ENCODE measurements at places on chromosomes 7 and 10.

DNA sequence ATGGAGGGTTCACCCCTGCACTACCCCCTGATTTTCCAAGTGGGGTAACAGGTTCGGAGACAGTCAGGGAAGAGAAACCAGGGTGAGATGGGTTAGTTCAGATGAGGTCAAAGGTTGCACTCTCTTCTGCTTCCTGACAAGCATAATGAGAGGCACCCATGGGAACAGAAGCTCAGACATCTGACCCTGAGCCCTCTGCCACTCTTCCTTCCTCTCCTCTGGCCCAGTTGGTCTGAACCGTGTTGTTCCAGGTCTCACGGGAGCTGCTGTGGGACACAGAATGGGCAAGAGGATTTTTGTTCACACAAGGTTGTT is 38.4 kb downstream of the DNAJB12 start:
- DNase-seq, result no peak

- DNase-seq, result no peak
Measured at GRCh38 chr7:5041047-5041446, 4.6 kb upstream of the RBAK start.

- DNase-seq, result peak; percentile 27
Measured at GRCh38 chr7:12111422-12112405, 99.4 kb upstream of the TMEM106B start.

GRCh38 chr10:79147306-79147705 is 78.5 kb downstream of the ZMIZ1 start:
- DNase-seq, result no peak

DNA sequence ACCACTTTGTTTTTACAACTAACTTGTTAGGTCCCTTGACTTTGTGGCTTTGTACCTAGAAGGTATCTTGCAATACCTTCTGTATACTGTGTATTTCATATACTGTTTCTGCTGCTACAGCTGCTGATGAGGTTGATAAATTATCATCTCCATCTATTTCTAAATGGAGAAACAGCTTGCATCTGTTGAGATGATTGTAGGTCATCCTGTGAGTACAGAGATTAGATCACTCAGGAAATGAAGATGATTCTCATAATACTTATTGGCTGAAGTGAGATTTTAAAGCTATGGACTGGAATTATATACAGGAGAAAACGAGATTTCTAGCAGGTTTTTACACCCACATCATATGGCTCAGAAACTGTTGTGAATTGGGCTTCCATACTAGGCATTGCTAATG is 280.5 kb downstream of the KCND2 start:
- DNase-seq, result no peak

DNA sequence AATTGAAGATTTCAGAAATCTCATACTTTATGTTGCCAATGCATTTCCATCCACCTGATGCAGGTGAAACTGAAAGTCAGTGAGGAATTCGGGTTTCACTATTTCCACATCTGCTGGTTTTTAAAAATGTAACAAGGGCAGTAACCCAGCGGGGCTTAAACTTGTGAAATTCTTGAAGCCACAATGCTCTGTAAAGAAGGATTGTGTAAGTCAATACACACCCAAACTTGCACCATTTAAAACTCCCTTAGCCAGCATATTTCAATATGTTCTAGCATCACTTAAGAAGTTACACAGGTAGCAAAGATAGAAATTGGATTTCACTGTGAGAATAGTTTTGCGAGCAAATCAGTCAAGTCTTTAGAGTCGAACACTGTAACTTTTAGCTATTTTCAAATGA is 386.1 kb downstream of the PLXDC2 start:
- DNase-seq, result no peak

- no peak for DNase-seq
Measured at GRCh38 chr7:27185854-27186667, 1.0 kb upstream of the HOXA11 start.

DNA sequence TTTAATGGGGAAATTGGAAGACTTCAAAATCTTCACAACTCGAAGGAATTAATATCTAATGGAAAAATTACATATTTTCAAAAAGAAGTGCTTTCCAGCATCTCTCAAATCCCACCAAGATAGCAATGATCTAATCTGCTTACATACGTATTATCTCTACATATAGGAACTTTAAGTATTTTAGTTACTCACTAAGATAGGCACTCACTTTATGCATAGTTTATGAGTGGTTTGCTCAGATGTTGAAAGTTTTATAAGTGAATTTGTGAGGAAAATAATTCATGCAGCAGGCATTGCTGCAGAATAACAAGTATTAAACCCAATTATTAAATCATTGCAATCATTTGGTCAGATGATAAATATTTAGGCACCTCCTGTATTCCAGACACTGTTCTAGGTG is 2.3 kb upstream of the CYTH3 start:
- DNase-seq, result no peak

DNA sequence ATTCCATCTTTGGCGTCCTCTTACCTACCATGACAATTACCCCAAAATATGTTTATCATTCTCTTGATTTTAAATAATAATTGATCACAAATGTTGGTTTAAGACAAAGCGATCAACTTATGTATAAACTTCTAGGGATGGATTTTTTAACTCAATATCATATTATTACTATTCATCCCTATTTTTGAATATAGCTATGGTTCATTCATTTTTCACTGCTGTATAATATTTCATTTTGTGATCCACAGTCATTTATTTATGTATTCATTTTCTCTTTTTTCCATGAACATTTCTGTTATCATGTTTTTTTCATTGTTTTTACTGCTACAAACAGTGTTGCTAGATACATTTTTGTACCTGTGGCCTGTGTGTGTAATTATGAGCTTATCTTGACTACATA is 61.3 kb upstream of the MET start:
- no peak for DNase-seq

DNA sequence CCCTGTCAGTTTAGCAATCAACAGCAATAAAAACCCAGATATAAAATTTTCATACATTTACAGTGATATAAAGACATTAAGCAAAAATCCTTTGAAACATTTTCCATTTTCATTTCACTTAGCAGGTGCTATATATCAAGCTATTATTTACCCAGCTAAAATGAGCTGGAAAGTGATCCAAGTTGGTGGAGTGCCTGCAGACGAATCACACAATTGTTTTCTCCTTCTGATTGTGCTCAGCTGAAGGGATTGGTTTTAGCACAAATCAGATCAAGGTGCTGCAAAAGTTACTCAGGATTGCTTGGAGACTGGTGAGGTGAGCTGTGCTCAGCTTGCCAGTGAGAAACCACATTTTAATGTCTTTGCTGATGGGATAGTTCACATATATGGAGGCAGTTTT is 138.1 kb downstream of the LRMDA start:
- no peak for DNase-seq

DNA sequence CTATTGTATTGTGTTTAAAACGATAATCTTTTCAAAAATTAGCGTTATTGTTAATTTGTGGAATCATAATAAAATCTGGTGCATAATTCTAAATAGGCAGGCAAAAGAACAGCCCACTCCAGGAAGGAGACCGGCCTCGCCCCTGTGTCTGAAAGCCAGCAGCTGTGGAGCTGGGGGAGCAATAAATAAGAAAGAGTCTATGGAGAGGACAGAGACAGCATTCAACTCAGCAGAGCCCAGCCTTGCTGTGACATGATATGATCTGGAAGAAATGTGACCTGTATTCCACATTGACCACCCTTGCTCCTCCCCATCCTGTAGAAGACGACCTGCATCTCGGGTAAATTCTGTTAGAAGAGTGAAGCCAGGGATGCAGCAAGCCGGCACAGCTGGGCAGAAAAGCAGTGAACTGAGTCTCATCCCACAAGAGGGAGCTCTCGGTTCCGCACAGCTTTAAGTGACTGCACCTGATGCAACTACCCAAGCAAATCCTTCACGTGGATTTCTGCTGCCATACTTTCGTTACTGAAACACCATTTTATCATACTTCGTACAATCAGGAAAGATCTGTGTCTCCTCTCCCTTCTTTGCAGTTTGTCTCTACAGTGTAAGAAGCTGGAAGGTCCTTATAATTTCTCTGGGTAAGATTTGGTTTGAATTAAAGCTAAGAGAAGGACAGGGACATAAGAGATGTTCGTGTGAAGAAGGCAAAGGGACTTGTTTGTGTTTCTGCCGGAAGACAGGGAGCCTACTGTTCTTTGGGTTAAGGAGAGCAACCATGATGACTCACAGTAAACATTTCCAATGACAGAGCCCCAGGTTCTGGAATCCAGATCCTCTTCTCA is 427.1 kb downstream of the GPAM start:
- DNase-seq, result no peak

GRCh38 chr10:121005948-121006587 is 154.9 kb downstream of the WDR11 start:
- no peak for DNase-seq

- DNase-seq, result no peak
Measured at GRCh38 chr7:114832906-114833595, 88.8 kb upstream of the MDFIC start.

DNA sequence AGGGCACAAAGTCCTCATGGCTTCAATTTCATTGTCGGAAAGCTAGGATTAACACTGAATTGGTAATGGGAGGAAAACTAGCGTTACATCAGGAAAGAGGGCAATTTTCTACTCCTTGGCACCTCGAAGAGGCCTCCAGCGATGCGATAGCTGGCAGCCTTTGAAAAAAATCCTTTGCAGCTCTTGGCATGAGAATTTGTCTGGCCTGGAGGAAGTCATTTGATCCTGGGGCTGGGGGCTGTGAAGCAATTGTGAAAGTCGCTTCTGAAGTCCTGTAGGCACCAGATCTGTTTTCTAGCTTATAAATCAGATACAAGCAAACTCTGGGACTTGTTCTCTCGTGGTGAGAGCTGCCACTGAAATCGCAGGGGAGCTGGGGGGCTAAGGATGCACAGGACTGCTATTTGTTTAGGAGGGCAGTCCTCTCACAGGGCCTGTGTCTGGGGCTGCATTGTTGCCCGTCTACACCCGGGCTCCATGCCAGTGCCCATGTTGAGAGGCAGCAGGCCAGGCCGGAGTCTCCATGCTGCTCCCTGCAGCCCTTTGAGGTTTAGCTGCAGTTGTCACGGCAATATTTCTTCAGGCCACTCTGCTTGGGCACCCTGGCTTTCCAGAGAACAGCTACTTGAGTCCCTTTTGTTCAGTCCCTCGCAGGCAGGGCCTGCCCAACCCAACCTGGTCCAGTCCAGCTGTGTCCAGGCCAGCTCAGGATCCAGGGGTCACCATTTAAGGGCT is 206.8 kb upstream of the LYZL1 start:
- no peak for DNase-seq

DNA sequence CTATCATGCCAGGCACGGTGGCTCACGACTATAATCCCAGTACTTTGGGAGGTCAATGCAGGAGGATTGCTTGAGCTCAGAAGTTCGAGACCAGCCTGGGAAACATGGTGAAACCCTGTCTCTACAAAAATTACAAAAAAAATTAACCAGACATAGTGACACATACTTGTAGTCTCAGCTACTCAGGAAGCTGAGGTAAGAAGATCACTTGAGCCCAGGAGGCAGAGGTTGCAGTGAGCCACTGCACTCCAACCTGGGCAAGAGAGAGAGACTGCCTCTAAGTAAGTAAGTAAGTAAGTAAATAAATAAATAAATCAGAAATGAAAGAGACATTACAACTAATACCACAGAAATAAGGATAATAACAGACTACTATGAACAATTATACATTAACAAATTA is 36.2 kb downstream of the PDLIM1 start:
- no peak for DNase-seq

DNA sequence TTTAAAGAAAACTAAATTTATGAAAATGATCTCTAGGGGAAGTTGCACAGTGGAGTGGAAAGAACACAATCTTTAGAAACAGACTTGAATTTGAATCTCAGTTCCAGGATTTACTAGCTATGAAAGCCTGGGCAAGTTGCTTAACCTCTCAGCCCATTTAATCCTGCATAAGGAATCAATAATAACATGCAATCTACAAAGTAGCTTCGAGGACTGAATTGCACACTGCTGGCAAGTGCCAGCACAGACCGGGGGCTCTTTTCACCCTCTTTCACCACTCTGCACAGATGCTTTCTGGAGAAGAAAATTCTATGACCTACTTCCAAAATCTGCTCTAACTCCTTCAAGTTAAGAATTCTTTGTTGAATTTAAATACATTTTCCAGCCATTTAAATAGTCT is 63.4 kb upstream of the ANK3 start:
- no peak for DNase-seq

DNA sequence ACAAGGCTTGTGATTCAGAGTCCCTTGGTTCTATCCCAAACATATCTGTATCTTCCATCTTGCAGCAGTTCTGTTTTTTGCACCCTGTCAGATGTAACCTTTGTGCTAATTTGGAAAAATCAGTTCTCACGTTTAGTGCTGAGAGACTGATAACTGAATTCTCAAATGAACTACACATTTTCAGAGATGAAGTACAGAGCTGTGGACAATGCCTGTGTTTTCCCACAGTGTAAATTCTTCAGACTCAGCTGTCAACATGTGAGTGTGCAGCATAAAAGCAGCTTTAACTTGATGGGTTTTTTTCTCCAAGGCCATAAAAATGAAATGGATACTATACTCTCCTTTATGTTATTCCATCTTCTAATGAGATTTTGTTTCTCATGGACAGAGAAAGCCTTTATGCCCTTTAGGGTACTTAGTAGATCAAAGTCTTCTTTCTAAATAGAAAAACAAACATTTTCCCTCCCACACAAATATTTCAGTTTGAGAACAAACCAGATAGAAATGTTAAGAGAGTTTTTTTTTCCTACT is 150.9 kb downstream of the SEMA3A start:
- DNase-seq, result no peak

GRCh38 chr10:94208315-94208714 is 154.4 kb downstream of the NOC3L start:
- no peak for DNase-seq

DNA sequence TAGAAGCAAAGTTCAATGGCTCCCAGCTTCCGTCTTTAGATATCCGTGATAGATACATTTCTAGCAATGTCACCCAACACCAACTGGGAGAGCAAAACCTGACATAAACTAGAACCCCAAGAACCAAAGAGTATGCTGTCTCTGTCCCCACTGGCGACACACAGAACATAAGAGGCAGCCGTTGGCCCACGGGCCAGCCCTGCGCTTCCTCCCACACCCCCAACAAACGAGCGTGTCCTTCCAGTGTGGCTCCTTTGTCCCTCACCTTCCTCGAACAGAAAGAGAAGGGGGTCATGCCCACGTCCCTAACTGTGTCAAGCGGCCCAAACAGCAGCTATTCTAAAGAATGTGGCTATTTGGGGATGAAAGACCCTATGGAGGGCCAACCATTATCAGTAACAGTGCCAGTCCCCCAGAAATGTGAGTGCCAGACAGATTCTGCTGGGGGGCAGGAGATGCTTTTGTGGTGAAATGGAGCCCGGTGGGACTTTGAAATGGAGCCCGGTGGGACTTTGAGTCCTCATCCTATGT is 171.9 kb downstream of the USP6NL start:
- no peak for DNase-seq

All from T-helper 2 cell (primary cell).